ENCODE measurements at places on chromosomes 12 and 14. TPM values are rescaled to one million over a fixed set of nuclear protein-coding genes. Genes with fewer than 3 reads are reported as not detected.

DNA sequence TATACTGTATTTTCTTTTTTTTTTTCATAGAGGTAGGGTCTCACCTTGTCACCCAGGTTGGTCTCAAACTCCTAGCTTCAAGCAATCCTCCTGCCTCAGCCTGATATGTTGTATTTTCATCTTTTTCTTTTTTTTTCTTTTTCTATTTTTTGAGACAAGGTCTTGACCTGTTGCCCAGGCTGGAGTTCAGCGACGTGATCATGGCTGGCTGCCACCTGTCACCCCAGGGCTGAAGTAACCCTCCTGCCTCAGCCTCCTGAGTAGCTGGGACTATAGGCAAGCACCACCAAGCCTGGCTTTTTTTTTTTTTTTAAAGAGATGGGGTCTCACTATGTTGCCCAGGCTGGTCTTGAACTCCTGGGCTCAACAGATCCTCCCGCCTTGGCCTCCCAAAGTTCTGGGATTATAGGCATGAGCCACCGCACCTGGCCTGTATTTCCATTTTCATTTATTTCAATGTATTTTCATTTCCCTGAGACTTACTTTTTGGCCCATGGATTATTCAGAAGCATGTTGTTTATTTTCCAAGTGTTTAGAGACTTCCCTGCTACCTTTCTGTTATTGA is 16.2 kb upstream of the ARF6 start:
- no peak for DNase-seq

The RASAL1 gene
- 1.8 TPM for total RNA-seq

The SLCO1B1 gene
- not detected for total RNA-seq

- no peak for DNase-seq
Observed at GRCh38 chr14:30419037-30419436, 139.9 kb upstream of the G2E3 start.

The ADGRD1 gene
- total RNA-seq, result not detected

DNA sequence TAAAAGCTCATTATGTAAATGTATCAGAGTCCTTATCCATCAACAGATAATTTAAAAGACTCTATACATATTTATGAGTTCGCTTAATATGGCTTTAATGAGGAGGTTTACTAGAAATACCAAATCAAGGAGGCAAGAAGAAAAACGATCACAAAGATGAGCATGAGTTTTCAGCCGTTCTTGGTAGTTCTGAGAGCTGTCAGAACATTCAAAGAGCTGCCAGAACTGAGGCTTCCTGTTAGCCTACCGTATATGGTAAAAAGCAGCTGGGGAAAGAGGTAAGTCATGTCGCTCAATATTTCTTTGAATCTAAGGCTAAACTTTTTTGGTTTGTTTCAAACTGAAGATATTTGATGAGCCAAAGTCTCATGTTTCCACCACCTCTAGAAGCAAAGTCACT is 115.3 kb upstream of the PLXNC1 start:
- no peak for DNase-seq
